Fibroblast of lung (primary cell): ENCODE measurements at places on chromosomes 12 and 14. TPM values are rescaled to one million over a fixed set of nuclear protein-coding genes. Genes with fewer than 3 reads are reported as not detected.

- no peak for DNase-seq
Measured at GRCh38 chr14:91752961-91753360, 21.1 kb upstream of the CATSPERB start.

Gene SRRM4
- total RNA-seq, result not detected in 2 replicates

DNA sequence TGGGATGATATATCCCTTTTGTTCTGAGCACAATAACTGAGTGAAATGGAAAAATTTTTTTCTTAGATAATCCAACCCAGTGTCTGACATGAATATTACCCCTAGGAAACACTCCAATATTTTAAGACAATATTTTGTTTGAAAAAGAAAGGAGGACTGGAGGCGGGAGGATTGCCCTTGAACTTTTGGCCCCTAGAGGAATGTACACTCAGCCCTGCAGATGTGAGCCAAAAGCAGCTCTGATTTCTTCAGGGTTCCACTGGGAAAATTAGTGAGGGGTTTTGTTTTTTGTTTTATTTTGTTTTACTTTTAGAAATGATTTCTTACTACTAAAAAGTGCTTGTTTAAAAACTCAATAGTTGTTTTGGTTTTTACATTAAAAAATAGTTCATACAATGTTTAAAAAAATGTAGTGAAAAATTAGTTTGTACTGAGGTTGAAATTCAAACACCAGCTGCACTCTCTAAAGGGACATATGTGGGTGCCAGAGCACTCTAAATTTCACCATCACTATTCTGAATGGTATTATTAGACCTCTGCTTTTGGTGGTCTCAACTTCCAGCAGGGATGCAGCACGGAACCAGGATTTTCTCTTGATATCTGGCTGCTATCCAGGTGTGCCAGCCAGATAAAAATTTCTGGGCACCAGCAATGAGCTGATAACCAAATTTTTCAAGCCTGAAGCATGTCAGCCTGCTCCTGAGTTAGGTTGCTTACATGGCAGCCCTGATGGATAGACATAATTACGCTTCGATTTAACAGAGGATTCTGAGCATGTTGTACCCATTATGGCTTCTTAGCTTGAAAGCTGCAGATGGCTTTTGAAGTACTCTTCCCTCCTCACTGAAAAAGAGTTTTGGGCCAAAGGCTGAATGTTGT is 141.9 kb downstream of the ANO6 start:
- peak; percentile 57 for DNase-seq

Gene RAD9B
- 0.50 and 0.77 TPM in 2 replicates for total RNA-seq

GRCh38 chr14:50736932-50737419 is 68.9 kb upstream of the SAV1 start:
- DNase-seq, result no peak

GRCh38 chr14:39665075-39665475 is 232.8 kb upstream of the FBXO33 start:
- no peak for DNase-seq

Gene DHRS4L2
- 16.7 and 22.6 TPM in 2 replicates for total RNA-seq

Gene RPL10L
- not detected in 2 replicates for total RNA-seq

DNA sequence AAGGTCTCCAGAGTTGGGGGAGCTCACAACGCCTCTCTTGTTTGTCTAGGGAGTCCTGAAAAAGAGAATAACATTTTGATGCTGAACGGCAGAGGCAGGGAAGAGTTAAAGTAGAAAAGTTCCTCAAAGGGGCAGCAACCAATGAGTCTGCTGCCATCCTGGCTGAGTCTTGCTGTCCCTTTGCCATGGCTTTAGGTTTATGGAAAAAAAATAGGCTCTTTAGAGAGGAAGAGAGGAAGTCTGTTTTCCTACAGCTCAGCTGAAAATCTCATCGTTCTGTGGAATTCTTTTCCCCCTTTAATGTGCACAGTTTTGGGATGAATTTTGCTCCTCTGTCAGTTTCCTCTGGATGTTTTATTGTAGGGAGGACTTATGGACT is 314.8 kb upstream of the TBX3 start:
- DNase-seq, result no peak

Gene MRPL51
- total RNA-seq, result 118 and 142 TPM in 2 replicates

Gene ACSM4
- total RNA-seq, result not detected in 2 replicates

GRCh38 chr12:105847068-105847467 is 291.7 kb downstream of the NUAK1 start:
- no peak for DNase-seq

GRCh38 chr12:98893126-98893674 is 248.1 kb downstream of the APAF1 start:
- no peak for DNase-seq

GRCh38 chr12:69779928-69780327 is 41.3 kb downstream of the RAB3IP start:
- peak; percentile 36 for DNase-seq

- peak; percentile 59 for DNase-seq
Measured at GRCh38 chr12:49959685-49960473, 1.8 kb upstream of the AQP5 start.

GRCh38 chr12:132729541-132730320 is 19.1 kb downstream of the PGAM5 start:
- DNase-seq, result no peak

- DNase-seq, result no peak
Measured at GRCh38 chr12:93964936-93965335, 183.4 kb upstream of the PLXNC1 start.

Gene TAS2R50
- total RNA-seq, result 1.3 and 2.3 TPM in 2 replicates

- DNase-seq, result peak; percentile 37
Measured at GRCh38 chr14:34368115-34368970, 93.7 kb downstream of the SPTSSA start.

- peak; percentile 64 for DNase-seq
Measured at GRCh38 chr12:121580959-121581685, at the start of gene KDM2B. KDM2B (minus strand) TSS chr12:121581023; CDS start chr12:121580911, 112 bp downstream.

Gene MYF5
- total RNA-seq, result not detected in 2 replicates

Gene SLC10A1
- not detected in 2 replicates for total RNA-seq

DNA sequence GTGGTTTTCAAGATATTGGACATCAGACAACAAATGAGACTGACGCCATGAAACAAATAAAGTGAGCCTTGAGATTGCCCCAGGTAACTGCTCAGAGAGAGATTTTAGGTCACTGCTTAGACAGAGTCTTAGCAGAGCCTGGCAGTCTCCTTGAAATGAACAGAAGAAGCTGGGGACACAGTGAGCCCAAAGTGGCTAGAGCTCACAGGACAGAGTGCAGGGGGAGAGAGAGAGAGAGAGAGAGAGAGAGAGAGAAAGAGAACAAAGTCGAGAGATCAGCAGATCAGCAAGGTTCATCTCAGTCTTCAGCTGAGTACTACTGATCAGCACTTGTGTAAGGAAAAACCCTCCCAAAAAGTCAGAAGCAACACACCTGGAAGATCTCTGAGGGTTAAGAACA is 147.4 kb downstream of the RMST start:
- no peak for DNase-seq

GRCh38 chr14:26896447-26896846 is 298.6 kb upstream of the NOVA1 start:
- peak; percentile 65 for DNase-seq

DNA sequence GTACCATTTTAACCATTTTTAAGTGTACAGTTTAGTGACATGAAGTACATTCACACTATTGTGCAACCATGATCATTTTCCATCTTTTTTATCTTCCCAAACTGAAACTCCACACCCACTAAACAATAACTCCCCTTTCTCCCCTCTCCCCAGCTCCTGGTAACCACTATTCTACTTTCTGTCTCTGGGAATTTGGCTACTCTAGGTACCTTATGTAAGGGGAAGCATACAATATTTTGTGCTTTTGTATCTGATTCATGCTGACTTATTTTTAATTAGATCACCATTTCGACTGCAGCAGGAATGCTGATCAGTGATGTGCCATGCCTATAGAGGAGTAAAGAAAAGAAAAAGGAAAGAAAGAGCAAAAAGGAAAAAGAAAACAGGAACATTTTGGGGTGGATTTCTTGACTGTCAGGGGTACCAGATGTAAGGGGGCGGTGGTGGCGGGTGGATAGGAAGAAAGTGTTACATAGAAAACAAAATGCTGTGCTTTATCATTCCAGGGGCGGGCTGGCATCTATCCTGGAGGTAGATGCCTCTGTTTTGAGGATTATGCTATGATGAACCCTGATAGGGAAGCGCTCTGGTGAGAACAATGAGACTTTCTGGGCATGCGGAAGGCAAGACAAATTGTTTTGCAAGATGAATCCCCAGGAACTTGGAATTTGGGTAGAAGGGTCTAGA is 45.2 kb upstream of the CTDSP2 start:
- DNase-seq, result no peak

GRCh38 chr12:79233341-79233781 is 368.8 kb downstream of the SYT1 start:
- no peak for DNase-seq

Gene CCDC196
- total RNA-seq, result not detected in 2 replicates

Gene GPR68
- total RNA-seq, result 0.26 and 0.66 TPM in 2 replicates

Gene CD27
- 0.17 TPM in 1 of 2 replicates, not detected in the other for total RNA-seq

Gene NXPH4
- 0.50 and 1.0 TPM in 2 replicates for total RNA-seq

Gene AHNAK2
- 47.8 and 106 TPM in 2 replicates for total RNA-seq

GRCh38 chr12:80892597-80893445 is 44.9 kb downstream of the LIN7A start:
- DNase-seq, result peak; percentile 78

GRCh38 chr12:54683398-54683797 is 35.2 kb upstream of the DCD start:
- DNase-seq, result no peak

DNA sequence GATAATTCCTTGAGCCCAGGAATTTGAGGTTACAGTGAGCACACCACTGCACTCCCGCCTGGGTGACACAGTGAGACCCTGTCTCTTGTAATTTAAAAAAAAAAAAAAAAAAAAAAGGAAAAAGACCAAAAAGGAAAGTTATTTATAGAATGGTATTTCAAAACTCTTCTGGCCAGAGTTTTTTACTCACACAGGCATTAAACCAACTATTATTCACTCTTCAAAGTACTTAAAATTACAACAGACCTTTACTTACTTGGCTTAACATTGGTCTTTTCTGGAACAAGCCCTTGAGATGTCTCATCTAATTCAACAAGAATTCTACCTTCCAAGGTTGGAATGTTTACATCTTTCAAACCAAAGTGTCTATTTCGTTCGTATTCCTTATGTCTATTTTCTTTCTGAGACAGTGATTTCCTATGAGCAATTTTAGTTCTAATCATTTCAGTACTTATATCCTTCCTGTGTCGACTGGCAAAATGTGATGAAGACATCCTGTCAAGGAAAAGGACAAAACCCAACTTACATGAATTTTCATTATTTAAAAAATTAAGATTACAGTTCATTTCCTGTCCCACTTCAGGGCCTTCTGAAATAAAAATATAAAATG is 2.6 kb downstream of the DLGAP5 start:
- DNase-seq, result no peak

- DNase-seq, result no peak
Measured at GRCh38 chr12:119235197-119235751, 56.5 kb downstream of the HSPB8 start.
